ENCODE measurements at places on chromosomes 1 and 21.

DNA sequence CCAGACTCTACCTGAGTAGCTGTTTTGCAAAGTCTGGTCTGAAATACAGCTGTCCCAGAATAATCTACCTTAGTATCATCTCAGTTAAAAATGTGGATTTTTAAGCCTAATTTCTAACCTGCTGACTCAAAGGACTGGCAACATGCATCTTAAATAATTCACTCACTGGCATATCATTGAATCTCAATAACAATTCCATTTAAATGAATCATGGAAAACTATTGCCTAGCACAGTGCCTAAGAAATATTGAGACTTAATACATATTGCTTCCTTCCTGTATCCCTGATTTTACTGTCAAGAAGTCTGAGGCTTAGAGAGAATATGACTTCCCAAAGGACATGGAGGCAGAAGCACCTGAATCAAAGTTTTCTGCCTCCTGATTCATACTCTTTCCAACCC lies 3.1 kb downstream of the CCDC190 start:
- peak; percentile 17 for DNase-seq

DNA sequence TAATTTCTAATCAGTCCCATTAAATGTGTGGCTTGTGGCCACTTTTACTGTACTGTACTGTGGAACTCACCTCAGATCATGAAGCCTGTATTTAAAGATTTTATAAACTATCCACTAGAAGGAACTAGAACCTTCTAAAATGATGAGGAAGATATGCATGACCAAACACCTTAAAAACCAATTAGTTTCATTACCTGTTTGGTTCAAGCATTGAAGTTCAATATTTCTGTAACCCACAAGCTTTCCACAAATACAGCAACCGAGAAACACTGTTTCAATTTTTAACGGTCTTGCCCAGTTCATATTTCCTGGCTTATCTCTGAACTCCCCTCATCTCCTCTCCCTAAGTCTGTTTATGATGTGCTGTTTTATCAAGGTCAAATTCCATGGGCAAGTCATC lies 264.3 kb upstream of the PLD5 start:
- DNase-seq: no peak

DNA sequence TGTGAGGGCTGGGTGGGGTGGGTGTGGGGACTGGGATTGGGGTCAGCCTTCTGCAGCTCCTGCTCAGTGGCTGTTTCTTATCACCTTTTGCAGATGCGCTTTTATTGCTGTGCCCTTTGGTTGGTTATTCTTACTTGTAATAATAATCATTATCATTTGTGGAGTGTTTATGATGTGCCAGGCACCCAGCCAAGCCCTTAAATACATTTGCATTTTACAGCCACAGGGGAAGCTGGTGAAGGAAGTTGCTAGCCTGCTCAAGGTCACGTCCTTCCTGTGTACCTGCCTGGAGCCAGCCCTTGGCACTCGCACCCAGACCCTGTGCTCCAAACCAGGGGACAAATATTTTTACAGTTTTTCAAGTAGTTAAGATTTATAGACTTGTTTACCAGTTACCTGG lies 144.0 kb downstream of the PGBD5 start:
- no peak for DNase-seq

GRCh38 chr21:15390049-15390448 lies 325.2 kb upstream of the NRIP1 start:
- no peak for DNase-seq

GRCh38 chr1:217088521-217089284 lies 365.5 kb upstream of the ESRRG start:
- no peak for DNase-seq

GRCh38 chr1:224852901-224853568 lies 76.4 kb upstream of the DNAH14 start:
- peak; percentile 33 for DNase-seq

DNA sequence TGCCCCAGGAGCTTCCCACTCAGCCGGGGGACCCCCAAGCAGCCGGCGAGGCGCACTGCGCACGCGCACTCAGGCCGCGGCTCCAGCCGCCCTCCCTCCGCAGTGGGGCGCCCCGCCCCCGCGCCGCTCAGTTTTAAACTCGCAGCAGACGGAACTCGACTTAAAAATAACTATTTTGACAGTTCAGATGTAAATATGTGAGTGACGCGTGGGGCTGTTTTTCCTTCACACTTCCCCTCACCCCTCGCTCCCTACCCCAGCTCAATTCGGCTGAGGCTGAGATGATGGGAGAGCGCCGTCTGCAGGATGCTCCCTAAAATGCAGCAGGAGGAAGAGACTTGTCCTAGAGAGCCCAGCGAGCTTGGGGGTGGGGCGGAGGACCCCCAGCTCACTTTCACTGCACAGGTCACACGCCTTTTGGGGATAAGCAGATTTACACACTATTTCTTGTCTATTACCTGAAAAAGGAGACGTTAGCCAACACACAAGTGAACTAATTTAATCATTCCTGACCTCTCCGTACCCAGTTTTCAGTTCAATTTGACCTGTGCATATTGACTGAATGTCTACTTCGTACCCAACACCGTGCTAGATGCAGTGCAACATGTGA lies 8.9 kb upstream of the LEMD1 start:
- DNase-seq: no peak

DNA sequence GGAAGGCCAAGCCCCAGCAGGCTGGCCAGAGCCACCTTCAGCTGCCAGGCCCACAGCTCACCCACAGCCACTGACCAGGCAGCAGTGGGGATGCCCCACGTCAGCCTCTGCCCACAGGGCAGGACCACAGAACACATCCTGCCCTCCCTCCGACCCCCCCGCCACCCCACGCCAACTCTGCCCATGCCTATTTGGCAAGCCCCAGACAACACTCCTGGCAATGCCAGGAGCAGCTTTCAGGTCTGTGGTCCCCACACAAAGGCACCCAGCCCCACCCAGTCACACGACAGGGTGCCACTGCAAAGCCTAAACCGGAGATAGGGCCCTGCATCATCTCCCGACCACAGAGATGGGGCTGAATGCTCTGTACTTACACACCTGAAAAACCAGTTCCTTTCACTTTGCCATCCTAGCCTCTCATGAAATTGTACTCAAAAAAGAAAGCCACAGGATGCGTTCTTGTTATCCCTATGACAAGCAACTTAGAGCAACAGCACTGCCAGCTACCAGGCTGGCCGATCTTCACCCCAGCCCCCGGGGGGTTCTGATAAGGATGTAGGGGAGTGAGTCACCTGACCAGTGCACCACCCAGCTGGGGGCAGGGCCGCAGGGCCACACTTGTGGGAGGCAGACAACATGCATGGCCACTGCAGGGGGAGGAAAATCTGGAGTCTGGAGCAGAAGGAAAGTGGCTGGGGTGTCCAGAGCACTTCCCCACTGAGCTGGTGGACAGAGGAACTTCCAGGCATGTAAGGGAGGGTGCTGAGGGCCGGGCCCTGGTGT lies 36.2 kb downstream of the UBE2G2 start:
- DNase-seq: no peak

- no peak for DNase-seq
Observed at GRCh38 chr1:218436997-218437396, 91.9 kb downstream of the TGFB2 start.

GRCh38 chr1:153544453-153545066 lies 1.0 kb downstream of the S100A4 start:
- DNase-seq: no peak

GRCh38 chr21:42975886-42976608 lies 1.7 kb downstream of the PKNOX1 start:
- no peak for DNase-seq

DNA sequence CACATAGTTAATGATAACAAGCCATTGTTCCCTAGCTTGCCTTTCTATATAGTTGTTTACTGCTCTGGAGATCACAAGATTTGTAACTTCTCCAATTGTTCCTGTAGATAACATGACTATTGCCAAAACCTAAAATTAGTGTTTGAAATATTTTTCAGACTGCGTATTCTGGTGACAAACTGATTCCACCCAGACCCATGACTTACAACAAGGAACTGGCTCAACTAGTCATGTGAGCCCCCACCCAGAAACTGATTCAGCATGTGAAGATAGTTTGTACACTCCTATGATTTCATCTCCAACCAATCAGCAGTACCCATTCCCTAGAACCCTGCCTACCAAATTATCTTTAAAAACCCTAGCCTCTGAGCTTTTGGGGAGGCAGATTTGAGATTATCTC lies 131.4 kb upstream of the BCL9 start:
- no peak for DNase-seq

DNA sequence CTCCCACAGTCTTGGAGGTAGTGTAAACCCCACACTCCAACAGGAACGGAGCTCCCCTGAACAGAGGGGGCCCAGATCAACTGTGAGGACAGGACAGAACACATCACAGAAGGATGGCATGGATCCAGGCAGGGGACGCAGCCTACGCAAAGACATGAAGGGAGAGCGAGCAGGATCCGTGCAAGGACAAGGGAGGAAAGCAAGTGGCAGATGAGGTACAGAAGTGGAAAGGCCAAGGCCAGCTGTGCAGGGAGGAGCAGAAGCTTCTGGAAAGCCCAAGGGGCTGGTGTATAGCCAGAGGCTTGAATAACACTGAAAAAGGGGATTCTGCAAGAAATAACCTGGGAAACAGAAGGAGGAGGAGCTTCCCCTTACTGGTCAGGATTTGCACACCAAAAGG lies 81.2 kb downstream of the SIPA1L2 start:
- no peak for DNase-seq

- no peak for DNase-seq
Observed at GRCh38 chr1:15974855-15975254, 1.0 kb downstream of the ZBTB17 start.

DNA sequence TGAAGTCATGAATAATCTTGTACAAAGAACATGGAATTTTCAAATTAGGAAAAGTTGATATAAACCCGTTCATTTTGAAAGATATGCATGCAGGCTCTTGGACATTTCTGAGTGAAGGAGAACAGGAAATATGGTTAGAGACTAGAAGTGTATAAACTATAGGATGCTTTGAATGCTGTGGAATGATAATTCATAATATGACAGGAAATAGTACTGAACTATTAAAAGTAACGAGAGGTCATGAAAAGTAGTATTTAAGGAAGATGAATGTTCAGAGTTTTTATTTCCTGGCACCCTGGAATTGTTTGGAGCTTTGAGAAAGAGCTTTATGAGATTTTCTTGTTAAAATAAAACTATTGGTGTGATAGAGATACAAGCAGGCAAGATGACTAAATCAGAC lies 18.7 kb upstream of the CRB1 start:
- no peak for DNase-seq

DNA sequence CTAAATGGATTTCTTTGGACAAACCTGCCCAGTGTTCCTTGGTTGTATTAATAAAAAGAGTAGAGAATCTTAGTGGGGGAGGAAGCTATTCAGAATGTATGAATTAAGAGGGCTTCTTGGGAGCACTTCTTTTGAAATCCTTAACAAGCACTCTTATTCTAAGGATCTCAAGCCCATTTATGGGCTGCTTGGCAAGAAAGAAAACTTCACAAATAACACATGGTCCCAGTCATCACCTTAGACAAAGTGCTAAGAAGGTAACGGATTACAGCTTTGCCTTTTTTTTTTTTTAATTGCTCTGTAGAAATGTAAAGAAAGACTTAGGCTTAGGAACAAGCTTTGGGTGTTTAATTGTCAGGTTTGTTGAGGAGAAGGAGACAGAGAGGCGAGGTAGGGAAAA lies 76.6 kb upstream of the IPO9 start:
- DNase-seq: no peak

DNA sequence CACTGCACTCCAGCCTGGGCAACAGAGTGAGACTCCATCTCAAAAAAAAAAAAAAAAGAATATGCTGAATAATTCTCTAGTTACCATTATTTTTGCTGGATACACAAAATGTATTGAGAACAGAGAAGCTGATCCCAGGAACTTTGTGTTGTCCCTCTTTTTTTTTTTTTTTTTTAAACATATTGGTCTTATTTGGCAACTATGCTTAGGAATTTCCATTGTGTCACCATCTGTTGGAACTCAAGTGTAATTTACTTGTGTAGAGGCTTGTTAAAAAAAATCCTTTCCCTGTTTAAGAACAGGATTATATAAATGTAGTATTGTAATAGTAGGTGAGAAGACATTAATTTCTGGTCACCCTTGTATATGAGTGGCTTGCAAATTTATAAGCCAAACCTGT lies 28.6 kb downstream of the CAMSAP2 start:
- no peak for DNase-seq

DNA sequence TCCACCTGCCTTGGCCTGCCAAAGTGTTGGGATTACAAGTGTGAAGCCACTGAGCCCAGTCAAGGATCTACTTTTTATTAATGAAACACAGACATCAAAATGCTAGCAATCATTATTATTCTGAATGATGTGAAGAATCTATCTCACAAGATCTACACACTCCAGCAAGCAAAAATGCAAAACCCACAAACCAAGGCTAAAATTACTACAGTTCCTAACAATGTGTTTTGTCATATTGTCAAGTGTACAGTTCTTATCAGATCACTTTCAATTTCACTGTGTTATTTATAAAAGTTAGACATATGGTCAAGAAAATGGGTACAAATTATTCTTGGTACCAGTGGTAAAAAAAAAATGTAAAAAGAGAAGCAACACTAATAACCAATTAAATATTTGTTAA lies 61.3 kb upstream of the SDC3 start:
- DNase-seq: no peak

- DNase-seq: no peak
Observed at GRCh38 chr1:183432548-183432875, 14.3 kb upstream of the NMNAT2 start.

GRCh38 chr1:7192453-7192852 lies 407.2 kb downstream of the CAMTA1 start:
- no peak for DNase-seq

- DNase-seq: no peak
Observed at GRCh38 chr1:221494670-221495069, 247.2 kb downstream of the DUSP10 start.

DNA sequence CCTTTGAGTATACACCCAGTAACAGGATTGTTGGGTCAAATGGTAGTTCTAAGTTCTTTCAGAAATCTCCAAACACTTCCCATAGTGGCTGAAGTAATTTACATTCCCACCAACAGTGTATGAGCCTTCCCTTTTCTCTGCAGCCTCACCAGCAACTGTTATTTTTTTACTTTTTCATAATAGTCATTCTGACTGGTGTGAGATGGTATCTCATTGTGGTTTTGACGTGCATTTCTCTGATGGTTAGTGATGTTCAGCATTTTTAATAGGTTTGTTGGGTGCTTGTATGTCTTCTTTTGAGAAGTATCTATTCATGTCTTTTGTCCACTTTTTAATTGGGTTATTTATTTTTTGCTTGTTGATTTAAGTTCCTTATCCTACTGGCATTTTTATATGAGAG lies 26.4 kb upstream of the LAMC1 start:
- DNase-seq: no peak

DNA sequence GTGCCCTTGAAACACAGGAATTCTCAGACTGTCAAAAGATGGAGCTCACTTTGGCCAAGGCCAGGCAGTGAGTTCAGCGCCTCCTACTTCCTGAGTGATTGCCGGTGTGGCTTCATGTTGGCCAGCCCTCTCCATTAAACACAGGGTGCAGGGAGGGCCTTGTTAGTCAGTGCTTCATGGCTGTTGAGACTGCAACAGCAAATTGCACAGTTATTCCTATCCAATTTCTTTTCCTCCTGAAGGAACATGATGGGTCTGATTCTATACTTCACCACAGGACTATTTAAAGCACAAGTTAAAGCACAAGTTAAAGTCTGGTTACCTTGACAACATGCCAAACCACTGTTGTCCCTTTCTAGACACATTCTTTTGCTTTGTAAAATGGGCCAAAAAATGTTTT lies 156.6 kb downstream of the SIPA1L2 start:
- no peak for DNase-seq
